Activated T-helper 9 cell treated with anti-CD3 and anti-CD28 coated beads, Interleukin-2, amount 50 U/mL, for 16 hours (primary cell): ENCODE measurements at places on chromosomes 11 and 22.

DNA sequence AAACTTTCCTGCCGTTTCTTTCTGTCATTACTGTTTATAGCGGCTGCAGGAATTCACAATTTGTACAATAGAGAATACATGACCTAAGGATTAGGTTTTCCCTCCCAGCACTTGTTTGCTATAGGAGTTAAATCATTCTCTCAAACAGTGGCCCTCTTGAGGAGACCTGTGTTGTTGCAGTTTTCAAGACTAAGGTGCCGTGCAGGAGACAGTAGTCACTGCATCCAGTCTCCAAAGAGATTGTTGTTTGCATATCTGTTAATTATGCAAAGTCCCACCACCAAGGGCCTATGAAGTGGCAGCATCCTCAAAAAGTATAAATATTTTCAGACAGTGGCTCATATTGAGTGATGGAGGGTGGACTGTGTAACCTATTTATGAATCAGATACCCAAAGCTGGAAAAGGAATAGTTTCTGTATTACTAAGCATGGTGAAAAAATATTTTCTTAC lies 2.3 kb downstream of the PRSS23 start:
- no peak for DNase-seq

DNA sequence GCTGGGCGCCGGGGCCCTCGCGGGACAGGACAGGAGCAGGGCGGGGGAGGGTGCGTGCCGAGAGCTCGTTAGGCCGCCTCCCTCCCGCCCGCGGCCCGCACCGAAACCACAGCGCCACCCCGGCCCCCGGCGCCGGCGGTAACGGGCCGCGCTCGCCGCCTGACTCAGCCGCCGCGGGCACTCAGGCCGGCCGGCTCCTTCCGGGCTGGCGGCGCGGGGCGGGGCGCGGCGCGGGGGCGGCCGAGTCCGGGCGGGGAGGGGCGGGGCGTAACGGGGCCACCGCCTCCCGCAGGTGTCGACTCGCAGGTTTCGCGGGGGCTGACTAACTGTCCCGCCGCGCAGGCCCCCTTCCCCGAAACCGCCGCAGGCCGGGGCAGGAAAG lies at the start of gene AP5B1:
Gene AP5B1 (minus strand): TSS at position 207 of the 382 bp plus-strand sequence. CDS start 385 bp downstream, outside the sequence.
- DNase-seq, result peak; percentile 68

- no peak for DNase-seq
These were observed 14.0 kb downstream of the GRIK4 start for GRCh38 chr11:120525261-120526171.

- DNase-seq, result no peak
These were observed 12.1 kb upstream of the LRRC32 start for GRCh38 chr11:76682684-76683083.

- no peak for DNase-seq
These were observed 366.9 kb downstream of the BRD1 start for GRCh38 chr22:49460592-49461281.

GRCh38 chr11:113242767-113243397 lies 71.5 kb upstream of the TTC12 start:
- DNase-seq, result no peak

- DNase-seq, result no peak
These were observed 662 bp downstream of the MUC5B start for GRCh38 chr11:1223346-1224110.

DNA sequence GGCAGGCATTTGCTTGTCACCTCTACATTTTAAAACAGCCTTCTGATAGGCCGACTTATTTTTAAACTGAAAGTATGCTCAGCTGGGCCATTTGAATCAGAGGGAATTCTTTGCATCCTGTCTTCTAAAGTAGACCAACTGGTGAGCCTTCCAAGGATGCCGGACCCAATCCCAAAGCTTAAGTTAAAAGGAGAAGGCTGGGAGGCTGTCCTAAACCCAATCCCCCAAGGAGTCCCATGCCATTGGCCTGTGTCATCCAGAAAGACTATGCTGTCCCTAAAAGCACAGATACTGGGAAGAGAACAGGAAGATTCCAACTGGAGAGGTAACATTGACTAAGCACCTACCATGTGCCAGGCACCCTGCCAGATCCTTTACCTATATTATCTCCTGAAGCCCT lies 18.0 kb downstream of the TENM4 start:
- no peak for DNase-seq

DNA sequence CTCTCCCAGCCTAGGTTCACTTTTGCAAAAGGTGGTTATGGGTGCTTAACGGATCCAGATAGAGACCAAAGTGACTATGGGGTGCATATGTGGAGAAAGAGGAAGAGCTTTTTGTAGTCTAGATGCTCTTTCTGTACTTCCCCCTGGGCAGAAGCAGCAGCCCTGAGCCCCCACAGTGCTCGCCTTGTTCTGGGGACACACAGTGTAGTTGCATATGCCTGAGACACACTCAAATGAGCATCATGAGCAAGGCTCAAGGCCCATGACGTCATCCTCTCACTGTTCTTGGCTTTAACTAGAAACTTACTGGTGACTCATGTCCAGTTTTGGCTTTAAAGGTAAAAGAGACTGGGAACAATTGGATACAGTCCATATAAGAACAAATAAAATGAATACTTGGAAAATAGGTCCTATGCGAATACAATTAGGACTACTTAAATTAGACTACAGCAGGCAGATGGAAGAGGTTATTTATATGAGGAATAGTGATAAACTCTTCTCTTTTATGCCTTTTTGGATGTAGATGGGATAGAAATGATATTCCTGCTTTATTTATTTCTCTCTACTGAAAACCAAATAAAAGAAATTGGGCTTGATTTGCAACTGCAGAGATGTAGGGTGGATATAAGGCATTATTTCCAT lies 20.1 kb upstream of the PEX26 start:
- no peak for DNase-seq

DNA sequence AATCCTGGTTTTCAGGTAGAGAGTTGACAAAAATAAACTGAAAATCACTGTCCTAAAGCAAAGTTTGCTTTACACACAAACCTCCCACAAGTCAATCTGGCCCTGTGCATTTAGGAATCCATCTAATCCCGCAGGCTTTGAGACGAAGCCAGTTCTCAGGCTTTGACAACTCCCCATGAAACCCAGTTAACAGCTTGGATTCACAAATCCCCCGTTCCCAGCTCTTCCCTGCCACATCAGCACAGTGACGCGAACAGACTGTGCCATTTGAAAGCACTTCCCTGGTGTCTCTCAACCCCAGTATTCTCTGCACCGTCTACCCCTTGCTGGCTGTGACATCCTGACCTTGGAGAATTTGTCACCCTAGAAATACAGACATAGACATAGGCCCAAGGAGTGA lies 117.8 kb downstream of the OPCML start:
- no peak for DNase-seq

- no peak for DNase-seq
These were observed 113.8 kb upstream of the THY1 start for GRCh38 chr11:119536801-119537200.

DNA sequence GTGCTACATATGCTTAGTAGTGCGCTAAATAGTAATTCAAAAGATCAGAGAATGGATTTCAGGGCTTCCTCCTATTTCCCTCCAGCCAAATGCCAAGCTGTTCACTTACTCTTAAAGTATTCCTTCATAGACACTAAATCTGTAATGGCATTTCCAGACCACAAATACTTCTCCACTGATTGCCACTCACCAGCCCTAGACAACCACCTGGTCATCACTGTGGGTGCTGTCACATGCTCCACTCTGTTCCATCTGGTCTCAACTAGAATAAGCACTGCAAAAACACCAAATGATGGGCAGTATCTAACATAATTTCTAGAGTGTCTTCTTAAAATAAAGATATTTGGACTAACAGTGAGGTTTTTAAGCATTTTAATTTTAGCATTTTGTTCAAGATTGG lies 341.3 kb downstream of the AASDHPPT start:
- no peak for DNase-seq

- DNase-seq, result no peak
These were observed 40.5 kb downstream of the TPCN2 start for GRCh38 chr11:69089258-69089657.

- DNase-seq, result no peak
These were observed at the start of gene SYT13 for GRCh38 chr11:45285930-45286632. Gene SYT13, minus strand, starts transcription at chr11:45286341. Its CDS starts 134 bp downstream, at chr11:45286207.
